ENCODE measurements at places on chromosomes 16 and 17.
A peak's percentile ranks its signal among the peaks of the same experiment; 100 is the strongest.

DNA sequence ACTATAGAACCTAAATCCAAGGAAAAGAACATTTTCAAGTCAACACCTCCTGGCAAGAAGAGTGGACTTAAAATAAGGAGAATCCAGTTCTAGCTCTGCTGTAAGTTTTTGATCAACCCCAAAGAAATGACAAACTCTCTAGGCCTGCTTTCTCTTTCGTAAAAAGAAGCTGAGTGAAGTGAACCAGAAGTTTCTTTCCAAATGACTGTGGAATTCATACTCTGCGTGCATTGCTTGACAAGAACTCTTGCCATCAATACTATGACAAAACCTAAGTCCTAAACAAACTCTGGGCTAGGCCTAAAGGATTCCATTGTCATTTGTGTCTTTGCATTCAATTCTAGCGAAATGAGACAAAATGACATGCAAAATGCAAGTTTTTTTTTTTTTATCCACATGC lies 187.5 kb upstream of the SOX9 start:
- no peak for DNase-seq

- DNase-seq, result no peak
Measured at GRCh38 chr17:50153650-50154575, 3.4 kb upstream of the PPP1R9B start.

GRCh38 chr17:47806026-47806912 lies 15.3 kb downstream of the OSBPL7 start:
- no peak for DNase-seq

- no peak for DNase-seq
Measured at GRCh38 chr17:43877451-43878155, 29.7 kb downstream of the MPP2 start.

DNA sequence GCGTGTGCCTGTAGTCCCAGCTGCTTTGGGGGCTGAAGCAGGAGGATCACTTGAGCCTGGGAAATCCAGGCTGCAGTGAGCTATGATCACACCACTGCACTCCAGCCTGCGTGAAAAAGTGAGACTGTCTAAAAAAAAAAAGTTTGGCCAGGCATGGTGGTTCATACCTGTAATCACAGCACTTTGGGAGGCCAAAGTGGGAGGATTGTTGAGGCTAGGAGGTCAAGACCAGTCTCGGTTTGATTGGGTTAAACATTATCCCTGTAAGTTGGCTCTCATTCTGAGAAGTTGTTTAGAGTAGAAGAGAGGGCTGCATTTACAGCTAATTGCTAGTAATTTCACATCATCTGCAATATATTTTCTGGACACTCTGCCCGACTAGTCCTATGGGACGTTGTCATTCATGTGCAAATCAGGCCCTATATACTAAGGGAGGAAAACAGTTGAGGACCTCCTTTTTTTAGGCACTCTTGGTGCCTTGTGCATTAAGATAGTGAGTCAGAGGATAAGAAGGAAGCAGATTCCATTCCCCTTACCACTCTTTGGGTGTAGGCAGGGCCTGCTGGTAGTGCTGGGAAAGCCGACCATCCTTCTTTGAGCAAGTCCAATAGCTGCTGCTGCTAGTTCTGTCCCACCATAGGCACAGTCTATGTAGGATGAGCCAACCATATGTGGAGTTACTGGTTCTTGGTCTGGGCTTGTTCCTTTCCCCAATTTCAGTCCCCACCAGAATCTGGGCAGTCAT lies 18.7 kb downstream of the HMOX2 start:
- no peak for DNase-seq

DNA sequence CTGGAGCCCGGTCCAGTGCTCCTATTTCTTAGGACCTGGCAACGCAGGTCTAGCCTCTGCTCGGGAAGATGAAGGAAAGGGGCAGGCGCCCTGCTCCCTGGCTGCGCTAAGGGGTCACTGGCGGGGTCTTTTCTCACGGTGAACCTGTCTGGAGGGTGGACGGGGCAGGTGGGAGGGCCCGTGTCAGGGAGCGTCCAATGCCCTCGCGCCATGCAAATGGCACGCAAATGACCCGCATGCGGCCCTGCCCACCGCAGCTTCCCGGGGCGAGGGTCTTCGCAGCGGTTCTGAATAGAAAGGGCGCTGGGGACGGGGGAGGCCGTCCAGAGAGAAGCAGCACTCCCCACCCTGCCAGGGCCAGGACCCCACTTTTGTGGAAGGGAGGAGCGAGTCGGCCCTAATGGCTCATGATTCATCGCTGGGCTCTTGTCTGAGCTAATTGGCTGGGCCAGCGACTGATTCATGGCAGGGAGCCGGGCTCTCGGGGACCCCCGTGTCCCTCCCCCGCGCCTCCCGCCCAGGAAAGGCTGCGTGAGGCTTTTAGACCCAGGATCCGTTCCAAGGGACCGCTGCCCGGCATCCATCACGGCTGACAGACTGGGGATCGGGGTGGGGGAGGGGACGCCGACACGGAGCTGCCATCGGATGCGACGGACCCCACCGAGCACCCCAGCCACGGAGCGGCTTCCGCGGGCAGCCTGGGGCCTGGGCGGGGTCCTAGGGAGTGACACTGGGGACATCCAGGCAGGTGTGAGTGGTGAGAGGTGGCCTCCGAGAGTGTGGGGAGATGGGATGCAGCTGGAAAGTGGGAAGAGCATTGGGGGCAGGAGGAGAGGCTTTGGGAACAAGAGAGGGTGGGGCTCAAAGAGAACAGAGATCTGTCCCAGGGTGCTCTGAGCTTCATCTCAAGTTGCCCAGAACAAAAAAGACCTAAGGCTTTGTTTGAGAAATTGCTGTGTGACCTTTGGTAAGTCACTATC lies 25.0 kb upstream of the NGFR start:
- no peak for DNase-seq

DNA sequence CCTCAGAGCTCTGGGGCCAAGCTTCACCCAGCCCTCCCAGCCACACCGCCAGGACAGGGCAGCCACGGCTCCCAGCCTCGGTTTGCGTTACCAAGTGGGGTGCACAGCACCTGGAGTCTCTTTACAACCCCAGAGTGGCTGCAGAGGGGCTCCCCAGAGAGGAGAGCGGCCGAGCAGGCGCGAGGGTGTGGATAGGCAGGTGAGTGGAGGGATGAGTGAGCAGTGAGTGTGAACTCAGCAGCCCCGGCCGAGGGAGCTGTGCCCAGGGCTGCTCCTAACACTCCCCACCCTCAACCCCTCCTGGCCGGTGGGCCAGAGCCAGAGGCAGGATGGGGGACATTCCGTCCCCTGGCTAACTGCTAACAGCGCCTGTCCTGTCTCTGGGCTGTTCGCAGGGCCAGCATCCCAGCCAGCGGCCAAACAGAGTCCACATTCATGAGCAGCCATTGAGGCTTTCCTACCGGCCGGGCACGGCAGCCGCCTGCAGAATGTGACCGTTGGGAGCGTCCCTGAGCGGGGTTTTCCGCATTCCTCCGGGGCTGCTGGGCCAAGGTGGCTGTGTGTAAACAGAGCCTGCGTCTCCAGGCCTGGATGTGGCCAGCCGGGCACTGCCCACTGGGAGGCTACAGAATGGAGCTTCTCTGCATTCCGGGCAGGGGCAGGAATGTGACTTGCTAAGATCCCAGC lies 5.3 kb downstream of the ZNF469 start:
- no peak for DNase-seq

GRCh38 chr16:57022445-57022844 lies 33.1 kb downstream of the NLRC5 start:
- no peak for DNase-seq

DNA sequence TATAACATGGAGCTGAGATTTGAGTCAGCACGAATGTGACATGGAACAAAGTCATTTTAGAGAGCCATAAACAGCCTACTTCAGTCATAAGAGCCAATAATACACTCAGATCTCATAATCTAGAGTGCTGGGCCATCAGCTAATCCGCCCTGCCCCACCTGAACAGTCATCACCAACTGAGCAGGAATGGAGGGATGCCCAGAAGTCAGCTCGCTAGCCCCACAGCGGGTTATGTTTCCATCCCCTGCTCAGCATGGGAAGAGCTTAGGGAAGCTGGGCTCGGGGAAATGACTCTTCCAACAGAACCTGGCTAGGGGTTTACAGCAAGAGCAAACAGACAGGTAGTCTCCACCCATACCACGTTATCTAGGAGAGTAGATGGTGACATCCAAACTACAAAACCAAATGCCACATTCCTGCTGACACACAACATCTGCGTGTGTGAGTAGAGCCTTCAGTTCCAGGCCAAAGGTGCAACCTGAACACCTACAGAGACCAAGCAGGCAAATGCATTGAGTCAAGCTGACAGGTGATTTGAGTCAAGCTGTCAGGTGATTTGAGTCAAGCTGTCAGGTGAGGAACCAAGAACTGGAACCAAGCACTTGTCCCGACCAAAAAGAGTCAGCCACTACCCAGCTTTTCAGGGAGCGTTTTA lies 2.0 kb downstream of the TMEM11 start:
- no peak for DNase-seq

DNA sequence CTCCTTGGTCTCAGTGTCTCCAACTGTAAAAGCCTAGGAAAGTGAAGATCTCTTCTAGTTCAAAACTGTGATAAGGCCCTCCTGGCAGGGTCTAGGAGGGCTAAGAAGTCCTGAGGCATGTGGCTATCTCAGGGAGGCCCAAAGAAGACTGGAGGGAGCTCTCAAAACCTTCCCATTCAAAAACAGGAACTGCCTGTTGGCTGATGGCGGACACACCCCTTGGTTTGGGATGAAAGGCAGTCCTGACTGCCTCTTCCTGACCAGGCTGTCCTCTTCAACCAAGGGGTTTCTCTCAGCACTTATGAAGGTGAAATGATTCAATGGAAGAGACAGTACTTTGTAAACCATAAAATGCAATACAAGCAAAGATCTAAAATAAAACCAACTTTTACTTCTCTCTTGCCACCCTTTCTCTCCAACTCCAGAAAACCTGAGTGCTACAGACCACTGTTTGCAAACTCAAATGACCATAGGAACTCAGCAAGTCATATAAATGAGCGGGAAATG lies 4.7 kb downstream of the ZNF764 start:
- no peak for DNase-seq

DNA sequence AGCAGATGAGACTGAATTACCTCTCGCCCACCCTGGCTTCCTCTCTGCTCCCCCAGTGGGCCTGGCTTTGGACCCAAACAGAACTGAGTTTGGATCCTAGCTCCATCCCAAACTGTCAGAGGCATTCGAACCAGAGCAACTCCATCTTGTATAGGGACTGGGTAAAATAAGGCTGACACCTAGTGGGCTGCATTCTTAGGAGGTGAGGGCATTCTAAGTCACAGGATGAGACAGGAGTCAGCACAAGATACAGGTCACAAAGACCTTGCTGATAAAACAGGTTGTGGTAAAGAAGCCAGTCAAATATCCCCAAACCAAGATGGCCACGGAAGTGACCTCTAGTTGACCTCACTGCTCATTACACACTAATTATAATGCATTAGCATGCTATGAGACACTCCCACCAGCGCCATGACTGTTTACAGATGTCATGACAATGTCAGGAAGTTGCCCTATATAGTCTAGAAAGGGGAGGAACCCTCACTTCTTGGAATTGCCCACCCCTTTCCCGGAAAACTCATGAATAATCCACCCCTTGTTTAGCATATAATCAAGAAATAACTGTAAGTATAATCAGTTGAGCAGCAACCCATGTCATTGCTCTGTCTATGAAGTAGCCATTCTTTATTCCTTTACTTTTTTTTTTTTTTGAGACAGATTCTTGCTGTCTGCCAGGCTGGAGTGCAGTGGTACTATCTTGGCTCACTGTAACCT lies 44.4 kb downstream of the LYRM1 start:
- DNase-seq, result peak; percentile 59

- DNase-seq, result peak; percentile 38
Measured at GRCh38 chr17:75105126-75106080, 4.4 kb upstream of the ARMC7 start.

- no peak for DNase-seq
Measured at GRCh38 chr17:78104540-78104941, 24.0 kb downstream of the TMC6 start.

GRCh38 chr17:4479340-4479981 lies 19.2 kb upstream of the SPNS2 start:
- DNase-seq, result no peak

- no peak for DNase-seq
Measured at GRCh38 chr17:46991617-46992016, 12.6 kb upstream of the RPRML start.

DNA sequence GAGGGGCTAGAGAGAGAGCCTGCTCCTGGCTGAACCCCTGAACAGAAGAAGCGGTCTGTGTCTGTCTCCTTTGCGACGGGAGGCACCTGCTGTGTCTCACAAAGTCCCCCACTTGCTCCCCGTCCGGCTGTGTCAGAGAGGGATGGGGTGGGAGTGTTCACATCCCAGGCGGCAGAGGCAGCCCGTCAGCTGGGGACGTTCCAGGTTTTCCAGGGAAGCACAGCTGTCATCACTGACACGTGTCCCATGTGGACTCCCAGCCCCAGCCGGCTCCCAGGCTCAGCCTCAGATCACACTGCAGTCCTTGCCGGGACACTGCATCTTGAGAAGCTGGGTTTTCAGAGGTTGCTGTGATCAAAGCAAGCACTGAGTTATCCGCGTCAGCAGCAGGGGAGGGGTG lies 1.6 kb downstream of the TELO2 start:
- no peak for DNase-seq

DNA sequence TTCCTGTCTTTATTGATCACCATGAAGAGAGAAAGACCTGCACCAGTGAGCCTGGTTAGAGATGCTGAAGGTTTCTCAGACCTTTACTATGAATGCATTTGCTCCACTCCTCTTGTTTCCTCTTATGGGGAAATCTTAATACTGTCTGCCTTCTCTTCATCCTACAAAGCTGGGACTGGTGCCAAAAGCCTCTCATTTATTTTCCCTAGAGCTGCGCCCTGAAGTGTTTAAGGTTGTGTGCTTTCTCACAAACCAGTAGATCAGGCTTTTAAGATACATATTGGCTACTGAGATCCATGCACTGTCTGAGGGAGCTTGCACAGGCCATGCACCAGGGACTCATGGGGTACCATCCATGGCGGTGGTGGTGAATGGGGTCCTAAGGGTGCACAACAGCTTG lies 286.1 kb upstream of the PMFBP1 start:
- DNase-seq, result no peak

DNA sequence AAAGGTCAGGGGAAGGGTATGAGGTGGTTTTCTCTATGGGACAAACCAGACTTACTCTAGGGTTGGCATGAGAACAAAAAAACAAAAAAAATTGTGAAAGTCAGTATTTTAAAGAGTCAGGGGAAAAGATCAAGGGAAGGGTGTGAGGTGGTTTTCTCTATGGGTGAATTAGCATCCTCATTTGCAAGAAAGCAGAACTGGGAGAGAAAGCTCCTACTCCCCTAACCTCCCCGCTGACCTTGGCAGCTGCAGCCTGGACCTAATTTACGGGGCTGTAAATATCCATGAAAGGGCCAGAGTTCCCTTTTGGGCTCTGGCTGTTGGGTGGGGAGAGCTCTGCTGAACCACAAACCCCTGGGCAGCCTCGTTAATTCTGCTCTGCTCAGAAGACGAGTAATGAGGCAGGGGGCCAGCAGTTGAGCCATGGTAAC lies 10.6 kb downstream of the RHBDL3 start:
- DNase-seq, result peak; percentile 65

GRCh38 chr17:73697872-73698271 lies 53.6 kb upstream of the SDK2 start:
- DNase-seq, result no peak
